Uterine smooth muscle cell (primary cell): ENCODE measurements at places on chromosomes 3 and 15. TPM values are rescaled to one million over a fixed set of nuclear protein-coding genes. Genes with fewer than 3 reads are reported as not detected.

Gene COLQ
- total RNA-seq = 0.66 and 0.75 TPM in 2 replicates

Gene NR2E3
- total RNA-seq = 0.22 and 0.25 TPM in 2 replicates

Gene TIMMDC1
- 50.4 and 51.6 TPM in 2 replicates for total RNA-seq

Gene STXBP5L
- total RNA-seq = under 0.01 TPM in 1 of 2 replicates, not detected in the other

Gene ANKRD34C
- total RNA-seq = not detected in 2 replicates

Gene COPB2
- 309 and 322 TPM in 2 replicates for total RNA-seq

Gene CPNE9
- total RNA-seq = not detected in 2 replicates

Gene LSMEM2
- not detected in 2 replicates for total RNA-seq

Gene ATP2B2
- total RNA-seq = not detected in 2 replicates

Gene PATL2
- total RNA-seq = 0.62 and 0.77 TPM in 2 replicates

Gene GRIP2
- total RNA-seq = 0.22 and 0.37 TPM in 2 replicates

Gene LRRIQ4
- 0.11 TPM in 1 of 2 replicates, not detected in the other for total RNA-seq

Gene LEO1
- total RNA-seq = 34.4 and 42.7 TPM in 2 replicates
